Lower lobe of right lung (tissue), 2 donors: ENCODE measurements at places on chromosomes 12 and 14. TPM values are rescaled to one million over a fixed set of nuclear protein-coding genes. Genes with fewer than 3 reads are reported as not detected.
A peak's percentile ranks its signal among the peaks of the same experiment; 100 is the strongest.

The LALBA gene
- not detected for total RNA-seq

DNA sequence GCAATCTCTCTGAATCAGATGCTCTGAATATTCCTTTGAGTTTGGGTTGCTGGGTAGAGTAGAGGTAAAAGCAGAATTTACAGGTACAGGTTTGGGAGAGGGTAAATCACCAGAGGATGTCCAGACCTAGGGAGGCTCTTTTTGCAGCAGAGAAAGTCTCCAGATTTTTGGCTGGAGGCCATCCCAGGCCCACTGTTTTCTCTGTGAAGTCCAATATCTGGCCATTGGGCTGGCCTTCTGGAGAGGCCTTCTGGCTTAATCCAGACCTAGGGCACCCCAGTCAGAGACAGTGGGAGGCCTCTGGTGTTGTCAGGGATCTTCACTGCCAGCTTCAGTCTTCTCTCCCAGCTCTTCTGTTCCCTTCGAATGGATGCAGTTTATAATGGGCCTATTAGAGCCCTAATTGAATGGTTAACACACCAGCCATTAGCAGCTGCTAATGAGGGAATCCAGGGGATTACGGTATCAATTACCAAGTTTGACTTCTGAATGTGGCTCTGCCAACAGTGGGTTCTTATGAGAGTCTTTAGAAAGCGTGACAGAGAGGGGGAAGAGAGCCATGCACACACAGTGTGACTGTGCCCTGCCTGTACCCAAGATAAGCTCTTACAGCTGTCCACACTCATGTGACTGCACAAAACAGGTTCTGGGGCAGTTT, 183.1 kb downstream of the EMP1 start:
- DNase-seq = no peak

The TSPAN19 gene
- total RNA-seq = 6.6 TPM

The SCNN1A gene
- total RNA-seq = 156 TPM

DNA sequence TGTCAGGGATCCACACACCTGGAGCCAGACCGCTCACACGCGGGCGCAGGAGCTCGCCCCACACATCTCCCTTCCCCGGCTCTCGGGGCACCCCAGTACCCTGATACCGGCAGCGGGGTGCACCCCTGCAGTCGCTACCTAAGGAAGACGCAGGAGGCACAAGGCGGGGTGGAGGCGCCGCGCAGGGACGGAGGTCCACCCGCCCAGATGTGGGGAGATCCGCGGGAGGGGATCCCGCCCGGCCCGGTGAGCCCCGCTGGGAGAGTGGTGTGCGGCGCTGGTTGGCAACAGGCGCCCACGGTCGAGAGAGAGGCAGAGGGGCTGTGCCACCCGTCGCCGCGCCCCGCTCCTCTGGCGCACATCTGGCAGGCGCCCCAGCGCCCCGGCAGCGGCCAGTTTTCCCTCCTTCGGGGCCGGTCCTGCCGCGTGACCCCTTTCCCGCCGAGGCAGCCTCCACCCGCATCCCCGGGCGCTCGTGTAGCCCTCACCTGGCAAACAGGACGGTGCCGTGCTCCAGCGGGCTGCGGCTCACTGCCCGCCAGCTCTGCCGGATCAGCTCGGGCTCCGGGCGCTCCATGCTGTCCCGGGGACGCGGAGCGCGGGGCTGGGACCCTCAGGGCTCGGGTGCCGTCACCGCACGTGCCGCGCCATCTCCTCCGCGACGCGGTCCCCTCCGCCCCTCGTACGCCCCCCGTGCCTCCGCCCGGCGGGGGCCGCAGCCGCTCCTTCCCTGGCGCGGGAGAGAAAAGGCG, 469 bp downstream of the NGB start:
- DNase-seq = no peak

GRCh38 chr12:111636209-111636945, 37.3 kb upstream of the ATXN2 start:
- DNase-seq = peak; percentile 60

DNA sequence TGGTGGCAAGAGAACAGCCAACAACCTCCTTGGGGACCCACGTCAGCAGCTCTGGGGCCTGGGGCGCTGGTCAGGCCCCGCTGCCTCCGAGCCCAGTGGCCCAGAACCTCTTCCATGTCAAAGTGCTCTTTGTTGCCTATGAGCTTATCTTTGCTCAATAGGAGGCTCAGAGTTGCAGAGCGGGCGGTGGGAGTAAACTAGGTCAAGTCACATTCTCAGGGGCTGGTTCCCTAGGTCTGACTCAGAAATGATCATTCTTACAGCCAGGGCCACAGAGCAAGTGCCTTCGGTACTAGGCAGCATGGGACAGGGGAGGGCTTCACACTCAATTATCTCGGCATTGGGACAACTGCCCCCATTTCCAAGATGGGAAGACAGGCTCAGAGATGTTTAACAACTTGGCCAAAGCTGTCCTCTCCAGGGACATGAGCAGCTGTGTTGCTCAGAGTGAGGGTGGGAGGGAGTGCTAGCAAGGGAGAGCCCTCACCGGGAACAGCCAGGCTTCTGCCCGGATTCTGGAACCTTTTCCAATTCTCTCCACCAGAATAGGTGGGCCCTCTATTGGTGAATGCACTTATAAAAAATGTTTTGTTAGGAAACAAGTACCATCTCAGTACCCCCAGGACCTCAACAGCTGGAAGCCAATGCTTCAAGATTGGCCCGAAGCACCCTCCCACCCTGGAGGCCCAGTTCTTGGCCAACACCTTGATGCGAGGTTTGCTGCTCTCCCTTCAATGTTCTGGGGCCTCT, 11.9 kb downstream of the SLC25A29 start:
- no peak for DNase-seq

DNA sequence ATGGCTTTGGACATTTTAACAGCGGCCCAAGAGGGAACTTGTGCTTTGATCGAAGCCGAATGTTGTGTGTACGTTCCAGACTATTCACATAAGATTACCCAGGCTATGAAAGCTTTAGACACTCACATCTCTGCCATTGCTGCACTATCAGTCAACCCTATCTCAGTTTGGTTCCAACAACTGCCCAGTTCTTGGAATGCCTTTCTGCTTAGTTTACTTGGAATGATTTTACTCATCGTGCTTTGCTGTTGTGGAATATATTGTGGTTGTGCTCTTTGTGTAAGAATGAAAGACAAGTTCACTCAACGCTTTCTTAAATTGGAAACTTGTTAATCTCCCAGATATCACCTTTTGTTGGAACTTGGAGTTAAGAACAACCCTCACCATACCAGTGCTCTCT, 498.2 kb downstream of the GLT1D1 start:
- no peak for DNase-seq

The POU6F1 gene
- total RNA-seq = 13.5 TPM

The STON2 gene
- 34.3 TPM for total RNA-seq

The INHBC gene
- not detected for total RNA-seq

GRCh38 chr14:104932676-104933631, 8.3 kb downstream of the PLD4 start:
- DNase-seq = peak; percentile 90

DNA sequence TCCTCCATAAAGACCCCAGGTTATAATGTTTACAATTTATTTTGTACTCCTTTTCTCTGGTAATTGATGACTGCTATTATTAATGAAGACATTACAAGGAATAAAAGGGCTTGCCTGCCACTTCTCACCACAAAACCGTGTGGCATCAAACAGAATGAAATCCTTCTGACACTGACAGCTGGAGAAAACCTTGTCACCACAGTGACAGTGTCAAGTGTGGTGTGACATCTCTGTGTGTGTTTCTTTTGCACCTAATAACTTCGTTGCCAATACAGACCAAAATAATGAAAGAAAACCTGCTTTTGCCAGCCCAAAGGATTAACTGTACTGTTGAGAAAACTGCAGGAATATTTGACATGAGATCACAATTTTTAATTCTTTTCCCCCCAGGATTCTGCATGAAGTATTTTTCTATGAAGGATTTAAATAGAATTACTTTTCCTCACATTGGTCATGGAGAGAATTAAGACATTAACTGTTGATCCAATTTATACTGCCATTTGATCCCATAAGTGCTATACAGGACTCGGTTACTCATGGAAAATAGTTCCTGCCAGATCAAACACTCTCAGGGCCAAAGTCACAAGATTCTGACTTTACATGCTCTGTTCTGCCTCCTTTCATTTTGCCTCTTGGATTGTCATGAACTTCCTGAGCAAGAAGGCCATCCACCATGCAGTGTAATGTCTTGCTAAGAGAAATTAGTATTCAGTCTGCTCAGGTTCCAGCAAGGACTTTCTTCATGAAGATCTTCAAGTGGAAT, 60.4 kb upstream of the IFNG-AS1 start:
- DNase-seq = no peak

The KIAA0586 gene
- total RNA-seq = 13.8 TPM

DNA sequence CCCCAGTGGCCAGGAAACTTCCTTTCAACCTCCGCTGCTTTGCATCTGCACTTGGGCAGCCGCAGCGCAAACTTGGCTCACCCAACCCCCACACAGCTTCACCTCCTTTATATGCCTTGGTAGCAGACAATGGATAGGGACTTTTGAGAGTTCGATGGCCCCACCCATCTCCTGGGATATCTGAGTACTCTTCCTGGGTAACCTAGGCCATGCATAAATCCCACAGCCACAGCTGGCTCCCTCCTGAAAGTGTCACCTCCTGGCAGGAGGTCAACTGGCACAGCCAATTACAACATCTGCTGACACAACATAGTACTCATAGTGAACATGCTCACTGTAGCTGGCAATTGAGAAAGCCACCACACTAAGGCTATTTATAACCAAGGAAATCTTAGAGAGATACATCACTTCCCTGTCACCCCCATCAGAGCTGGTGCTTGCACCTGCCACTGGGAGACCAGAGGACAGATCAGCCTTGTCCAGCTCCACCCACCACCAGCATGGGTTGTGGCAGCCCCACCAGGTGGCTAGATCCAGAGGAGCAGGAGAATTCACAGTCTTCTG, 410.0 kb downstream of the SYT1 start:
- no peak for DNase-seq

The OVCH1 gene
- total RNA-seq = 3.2 TPM

GRCh38 chr12:54383041-54383609, 1.4 kb downstream of the ZNF385A start:
- no peak for DNase-seq

DNA sequence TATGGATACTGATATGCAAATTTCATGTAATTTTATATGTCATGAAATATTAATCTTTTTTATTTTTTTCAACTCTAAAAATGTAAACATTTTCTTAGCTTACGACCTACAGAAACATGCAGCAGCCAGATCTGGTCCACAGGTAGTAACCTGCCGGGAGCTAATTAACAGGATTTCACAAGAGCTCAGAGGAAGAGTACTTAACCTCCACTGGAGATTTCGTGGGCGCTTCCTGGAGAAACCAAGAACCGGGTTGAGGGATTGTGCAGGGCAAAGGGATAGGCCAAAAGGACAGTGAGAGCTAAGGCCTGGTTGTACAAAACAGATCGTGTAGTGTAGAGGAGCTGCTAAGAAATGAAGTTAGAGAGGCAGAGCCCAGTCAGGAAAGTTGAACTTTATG, 315.7 kb downstream of the PAWR start:
- DNase-seq = no peak

The ERO1A gene
- total RNA-seq = 41.9 TPM

DNA sequence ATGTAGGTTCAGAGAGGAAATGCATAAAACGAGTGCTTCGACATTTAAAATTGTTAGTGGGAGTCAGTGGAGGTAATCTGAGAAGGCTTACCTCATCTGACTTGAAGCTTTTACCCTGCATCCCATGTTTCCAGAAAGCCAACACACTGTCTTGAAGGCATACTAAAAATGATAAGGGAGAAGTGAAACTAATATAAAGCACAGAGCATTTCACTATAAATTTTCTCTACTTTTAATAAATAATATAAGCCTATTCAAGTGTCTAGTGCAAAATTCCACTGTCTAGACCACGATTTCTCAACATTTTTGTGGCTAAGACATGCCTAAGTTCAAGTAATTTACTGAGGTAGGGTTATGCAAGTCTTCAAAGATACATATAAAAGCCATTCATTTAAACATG, 29.1 kb upstream of the CDKL1 start:
- no peak for DNase-seq

The HEATR5A gene
- 41.6 TPM for total RNA-seq

- DNase-seq = no peak
Measured at GRCh38 chr12:67759829-67760228, 111.3 kb downstream of the DYRK2 start.

The OTX2 gene
- total RNA-seq = not detected

The PAPOLA gene
- total RNA-seq = 190 TPM

DNA sequence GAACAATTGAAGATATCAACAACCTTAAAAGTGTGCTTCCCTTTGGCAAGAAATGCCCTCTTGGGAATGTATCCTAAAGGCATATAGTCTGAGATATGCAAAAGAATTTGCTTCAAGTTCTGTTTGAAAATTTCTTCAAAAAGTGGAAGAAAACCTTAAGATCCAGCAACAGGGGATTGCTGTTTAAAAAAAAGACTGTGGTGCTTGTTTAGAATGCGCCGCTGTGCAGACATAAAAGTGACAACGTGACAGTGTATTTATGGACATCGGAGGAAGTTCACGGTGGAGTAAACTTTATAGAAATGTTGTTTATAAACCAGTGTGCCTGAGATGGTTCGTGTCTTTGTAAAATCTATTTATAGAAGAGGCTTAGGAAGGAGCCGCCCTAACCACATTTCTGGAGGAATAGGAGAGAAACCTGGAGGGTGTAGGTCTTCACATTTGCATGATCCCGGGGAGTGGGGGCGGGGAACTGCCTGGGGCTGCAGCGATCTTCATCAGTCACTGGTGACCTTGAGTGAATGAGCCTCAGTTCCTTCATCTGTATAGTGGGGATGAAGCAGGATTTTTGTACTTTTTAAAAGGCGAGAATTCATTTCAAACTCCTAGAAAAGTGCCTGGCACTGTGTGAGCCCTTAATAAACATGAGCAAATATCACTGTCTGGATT, 27.5 kb downstream of the ADGRD1 start:
- no peak for DNase-seq
